ENCODE measurements at places on chromosomes 3 and 15. TPM values are rescaled to one million over a fixed set of nuclear protein-coding genes. Genes with fewer than 3 reads are reported as not detected.

Gene CHRNA3
- not detected for total RNA-seq

Gene LMCD1
- 73.5 TPM for total RNA-seq

Gene TGM4
- total RNA-seq, result not detected

Gene ATRIP
- total RNA-seq, result 3.1 TPM

Gene PLA2G4B
- total RNA-seq, result 1.3 TPM

Gene DPPA2
- not detected for total RNA-seq

Gene ERC2
- 2.9 TPM for total RNA-seq

Gene IL5RA
- total RNA-seq, result 2.6 TPM

Gene PFKFB4
- 1.2 TPM for total RNA-seq

Gene NAA80
- 9.0 TPM for total RNA-seq

Gene RPSA
- total RNA-seq, result 351 TPM

Gene GRM7
- total RNA-seq, result not detected

Gene LEKR1
- total RNA-seq, result 0.20 TPM

Gene ABHD17C
- total RNA-seq, result 1.0 TPM

Gene CPA3
- 5.1 TPM for total RNA-seq

Gene CCNB2
- total RNA-seq, result 2.1 TPM

Gene ADGRG7
- not detected for total RNA-seq

Gene GOLGA8H
- total RNA-seq, result not detected

Gene CGNL1
- total RNA-seq, result 16.4 TPM

Gene TMEM158
- not detected for total RNA-seq

Gene UBE3A
- total RNA-seq, result 65.3 TPM

All from right atrium auricular region (tissue), 2 donors.